Posterior cingulate gyrus (tissue), 11 donors: ENCODE measurements at places on chromosomes 5 and 9.

DNA sequence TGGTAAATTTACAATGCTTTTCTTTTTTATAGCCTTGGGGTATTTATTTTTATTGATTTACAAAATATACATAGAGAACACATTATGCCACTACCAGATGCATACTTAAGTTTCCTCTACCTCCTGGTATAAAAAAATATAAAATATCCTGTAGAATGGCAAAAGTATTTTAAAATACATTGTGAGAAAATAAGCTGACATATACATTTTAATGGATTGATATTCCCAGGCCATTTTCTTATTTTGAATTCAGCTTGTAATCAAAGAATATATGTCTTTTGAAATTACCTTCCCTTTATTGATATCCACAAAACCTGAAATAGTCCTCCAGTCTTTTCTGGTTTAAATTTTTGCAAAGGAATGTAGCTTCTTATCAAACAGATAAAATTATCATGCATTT lies 923.9 kb downstream of the CDH18 start:
- DNase-seq = no peak

GRCh38 chr5:100550531-100551051 lies 15.4 kb downstream of the FAM174A start:
- no peak for DNase-seq

DNA sequence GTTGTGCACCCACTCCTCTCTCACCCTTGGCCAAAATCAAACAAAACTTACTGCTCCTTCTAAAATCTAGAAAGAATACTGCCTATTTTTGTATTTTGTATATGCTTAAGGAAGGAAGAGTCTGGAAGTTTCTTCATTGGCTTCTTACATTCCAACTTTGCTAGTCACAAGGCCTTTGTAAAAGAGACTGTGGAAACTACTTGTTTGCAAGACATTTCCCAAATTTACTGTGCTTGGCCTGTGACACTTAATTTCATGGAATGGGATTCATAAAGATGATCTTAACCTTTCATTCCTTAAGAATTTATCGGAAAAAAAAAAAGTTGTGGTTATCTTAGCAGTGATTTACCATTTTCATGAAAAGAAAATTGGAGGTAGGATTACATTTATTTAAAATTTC lies 208.9 kb downstream of the VPS13A start:
- no peak for DNase-seq

- no peak for DNase-seq
These were observed 20.2 kb downstream of the SLC22A5 start for GRCh38 chr5:132389585-132390286.

DNA sequence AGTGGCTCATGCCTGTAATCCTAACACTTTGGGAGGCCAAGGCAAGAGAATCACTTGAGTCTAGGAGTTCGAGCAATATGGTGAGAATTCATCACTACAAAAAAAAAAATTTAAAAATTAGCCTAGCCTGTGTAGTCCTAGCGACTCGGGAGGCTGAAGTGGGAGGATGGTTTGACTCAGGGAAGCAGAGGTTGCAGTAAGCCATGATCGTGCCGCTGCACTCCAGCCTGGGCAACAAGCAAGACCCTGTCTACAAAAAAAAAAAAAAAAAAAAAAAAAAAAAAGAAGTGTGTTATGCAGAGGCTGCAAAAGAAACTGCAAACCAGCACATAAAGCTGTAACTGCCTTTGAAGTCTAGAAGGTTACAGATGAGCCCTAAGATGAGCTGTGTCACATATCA lies 116.9 kb upstream of the SLC1A3 start:
- no peak for DNase-seq

- no peak for DNase-seq
These were observed 420.1 kb downstream of the MTRR start for GRCh38 chr5:8288897-8289516.

- DNase-seq = no peak
These were observed 683 bp downstream of the DBN1 start for GRCh38 chr5:177472460-177473442.

- DNase-seq = no peak
These were observed 89.2 kb upstream of the PRLR start for GRCh38 chr5:35319333-35320002.

GRCh38 chr9:99980598-99980997 lies 74.1 kb downstream of the STX17 start:
- DNase-seq = no peak

- no peak for DNase-seq
These were observed 90.3 kb upstream of the FBXL17 start for GRCh38 chr5:108472237-108472636.

- DNase-seq = no peak
These were observed 46.2 kb upstream of the RNF20 start for GRCh38 chr9:101487443-101487840.

- no peak for DNase-seq
These were observed 106.2 kb upstream of the EMB start for GRCh38 chr5:50547303-50547702.

DNA sequence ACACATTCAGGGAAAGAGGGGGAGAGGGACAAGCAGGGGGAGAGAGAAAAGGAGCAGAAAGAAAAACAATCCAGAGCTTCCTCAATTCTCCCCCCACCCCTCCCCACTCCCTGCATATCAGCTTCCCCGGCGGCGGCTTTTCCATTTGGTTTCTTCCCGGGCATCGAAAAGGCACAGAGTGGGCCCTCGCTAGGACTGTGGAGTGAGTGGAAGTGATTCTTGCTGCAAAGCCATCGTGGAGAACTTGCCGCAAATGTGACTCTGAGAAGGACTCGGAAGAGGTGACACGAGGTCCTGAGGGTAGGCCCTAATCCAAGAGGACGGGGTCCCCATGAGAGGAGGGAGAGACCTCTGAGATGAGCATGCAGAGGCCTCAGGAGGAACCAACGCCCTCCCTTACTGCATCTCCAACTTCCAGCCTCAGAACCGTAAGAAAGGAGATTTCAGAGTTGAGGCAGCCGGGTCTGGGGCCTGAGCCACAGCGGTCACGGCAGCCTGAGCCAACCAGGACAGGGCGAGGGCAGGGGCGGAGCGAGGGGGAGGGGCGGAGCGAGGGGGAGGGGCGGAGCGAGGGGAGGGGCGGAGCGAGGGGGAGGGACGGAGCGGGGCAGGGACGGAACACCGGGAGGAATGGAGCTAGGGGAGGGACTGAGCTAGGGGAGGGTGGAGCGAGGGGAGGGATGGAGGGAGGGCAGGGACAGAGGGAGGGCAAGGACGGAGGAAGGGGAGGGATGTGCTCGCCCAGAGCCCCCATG lies 21.2 kb upstream of the SARDH start:
- DNase-seq = peak; percentile 42

DNA sequence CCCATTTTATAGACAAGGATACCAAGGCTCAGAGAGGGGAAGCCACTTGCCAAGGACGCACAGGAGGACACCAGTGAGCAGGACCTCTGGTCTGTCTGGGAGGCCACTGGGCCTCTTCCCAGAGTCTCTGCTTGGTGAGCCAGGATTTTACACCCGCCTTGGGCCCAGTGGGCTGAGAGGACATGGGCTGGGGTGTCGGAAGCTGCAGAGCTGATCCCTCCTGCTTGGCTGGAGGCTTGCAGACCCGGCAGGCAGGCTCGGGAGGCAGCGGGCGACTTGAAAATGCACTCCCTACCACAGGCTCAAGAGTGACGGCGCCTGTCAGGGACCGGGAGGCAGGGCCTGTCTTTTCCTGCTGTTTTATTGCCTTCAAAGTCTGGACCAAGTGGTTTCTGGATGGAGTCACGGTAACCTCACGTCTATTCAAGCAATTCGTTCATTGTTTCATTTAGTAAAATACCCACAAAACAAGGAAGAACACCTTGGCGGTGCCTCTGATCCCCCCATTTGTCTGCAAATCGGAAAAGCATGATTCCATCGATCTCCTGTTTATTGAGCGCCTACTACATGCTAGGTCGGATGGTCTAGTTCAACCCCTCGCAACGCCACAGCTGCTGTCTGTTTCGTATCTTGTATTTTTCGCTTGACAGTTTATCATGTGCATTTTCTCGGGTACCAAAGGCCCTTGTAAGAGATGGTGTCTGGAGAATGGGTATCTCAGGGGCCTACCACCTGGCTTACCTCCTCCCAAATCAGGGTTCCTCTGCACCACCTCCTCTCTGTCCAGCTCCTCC lies 108.1 kb upstream of the IER5L start:
- DNase-seq = no peak

- no peak for DNase-seq
These were observed 247.0 kb upstream of the TNC start for GRCh38 chr9:115364991-115365390.
